ENCODE measurements at places on chromosomes 1 and 21.

DNA sequence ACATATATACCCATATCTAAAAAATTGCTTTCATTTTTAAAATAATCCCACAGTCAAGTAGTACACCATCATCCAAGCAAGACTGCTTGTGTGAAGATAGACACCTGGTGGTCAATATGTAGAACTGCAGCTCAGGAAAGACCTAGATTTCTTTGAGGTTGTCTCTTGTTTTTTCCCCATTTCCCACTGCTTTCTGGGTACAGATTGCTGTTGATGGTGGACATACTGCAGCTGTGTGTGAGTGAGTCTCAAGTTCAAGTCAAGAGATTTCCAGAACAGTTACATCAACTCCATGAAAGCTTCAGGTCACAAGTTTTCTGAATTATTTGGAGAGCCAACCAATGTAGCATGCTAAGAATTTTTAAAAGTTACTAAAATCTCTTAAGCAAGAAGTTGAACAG, 306.4 kb downstream of the DUSP10 start:
- peak; percentile 56 for DNase-seq

DNA sequence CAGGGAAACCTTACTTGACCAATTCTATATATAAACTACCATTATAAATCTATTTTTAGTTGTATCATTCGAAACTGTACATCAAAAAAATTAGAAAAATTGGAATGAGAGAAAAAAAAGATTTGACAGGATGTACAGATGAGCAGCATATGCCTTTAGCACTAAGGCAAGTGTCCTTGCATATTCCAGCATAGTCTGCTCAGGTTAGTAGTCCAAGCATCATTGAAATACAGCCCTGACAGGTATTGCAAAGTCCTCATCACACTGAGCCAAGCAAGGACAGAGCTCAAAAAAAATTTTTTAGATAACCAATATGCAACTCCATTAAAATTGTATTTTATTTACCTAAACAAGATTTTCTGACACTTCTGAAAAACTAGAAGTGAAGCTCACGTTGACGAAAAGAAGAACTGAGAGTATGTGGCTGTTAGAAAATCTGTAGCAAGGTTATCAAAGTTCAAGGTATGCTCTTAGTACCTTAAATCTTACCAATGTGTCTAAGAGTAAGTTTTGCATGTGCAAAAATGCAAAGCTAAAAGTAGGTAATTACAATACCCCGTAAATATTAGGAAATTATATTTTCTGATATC, 465.6 kb upstream of the ADGRL4 start:
- DNase-seq = no peak

GRCh38 chr1:233105225-233105624, 154.8 kb downstream of the NTPCR start:
- DNase-seq = no peak

GRCh38 chr21:31176080-31176551, 137.8 kb upstream of the KRTAP19-8 start:
- no peak for DNase-seq

DNA sequence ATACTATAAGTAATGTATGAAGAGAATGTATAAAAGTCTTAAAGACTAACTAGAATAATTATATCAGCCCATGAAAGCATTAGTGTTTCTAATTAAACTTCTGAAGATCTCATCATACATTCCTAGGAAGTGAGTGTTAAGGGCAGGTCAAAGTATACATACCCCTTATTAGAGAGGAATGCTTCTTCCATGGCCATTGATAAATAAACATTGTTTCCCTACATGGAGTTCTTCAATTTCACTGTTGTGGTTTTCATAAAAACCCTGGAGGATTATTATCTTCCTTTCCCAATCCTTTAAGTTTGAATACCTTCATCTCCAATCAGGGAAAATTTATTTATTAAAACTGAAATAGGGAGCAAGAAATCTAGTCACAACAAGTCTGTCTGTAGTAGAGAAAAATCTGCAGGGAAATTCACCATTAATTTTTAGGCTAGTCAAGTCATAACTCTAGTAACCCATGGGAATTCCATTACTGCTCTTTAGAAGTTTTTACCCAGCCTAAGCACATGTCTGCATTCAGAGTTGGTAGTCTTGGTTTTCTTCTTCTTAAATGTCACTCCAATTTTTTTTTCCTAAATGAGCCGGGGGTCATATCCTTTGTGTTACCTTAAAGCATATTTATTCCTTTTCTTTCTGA, 147.0 kb downstream of the TNFSF18 start:
- DNase-seq = no peak

- no peak for DNase-seq
These were observed 543 bp downstream of the KRTAP12-4 start for GRCh38 chr21:44653656-44654575.

DNA sequence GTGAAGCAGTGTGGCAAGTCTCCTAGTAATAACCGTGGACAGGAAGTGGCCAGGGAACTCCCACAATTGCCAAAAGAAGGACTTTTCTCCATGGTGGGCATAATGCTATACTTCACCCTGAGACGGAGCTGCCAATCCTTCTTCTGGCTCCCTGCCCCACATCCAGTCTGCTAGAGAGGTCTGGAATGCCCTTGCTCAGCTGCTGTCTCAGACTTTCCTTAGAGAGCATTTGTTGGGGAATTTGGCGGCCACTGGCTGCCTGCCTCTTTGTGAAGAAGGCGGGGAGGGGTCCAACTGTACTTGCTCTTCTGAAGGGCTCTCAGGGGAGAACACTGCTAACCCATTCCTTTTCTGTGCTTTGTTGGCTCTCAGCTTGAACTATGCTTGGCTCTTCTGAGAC, 123.7 kb upstream of the EDN2 start:
- no peak for DNase-seq

DNA sequence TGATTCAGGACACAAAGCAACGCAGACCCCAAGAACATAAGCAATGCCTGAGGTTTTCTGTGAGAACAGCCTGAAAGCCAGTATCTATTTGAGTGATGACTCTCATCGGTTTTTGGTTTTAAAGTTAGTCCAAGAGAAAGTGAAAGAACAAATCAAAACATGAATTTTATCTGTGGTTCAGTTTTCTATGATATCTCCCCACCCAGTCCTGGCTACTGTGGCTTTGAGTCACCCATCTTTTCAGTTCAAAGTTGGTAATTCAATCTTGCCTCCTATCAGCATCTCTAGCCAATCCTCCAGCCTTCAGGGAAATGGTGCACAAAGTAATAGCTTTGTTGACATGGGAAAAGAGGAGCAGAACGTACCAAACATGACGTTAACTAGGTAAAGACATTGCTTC, 40.5 kb upstream of the KRTAP19-8 start:
- no peak for DNase-seq

DNA sequence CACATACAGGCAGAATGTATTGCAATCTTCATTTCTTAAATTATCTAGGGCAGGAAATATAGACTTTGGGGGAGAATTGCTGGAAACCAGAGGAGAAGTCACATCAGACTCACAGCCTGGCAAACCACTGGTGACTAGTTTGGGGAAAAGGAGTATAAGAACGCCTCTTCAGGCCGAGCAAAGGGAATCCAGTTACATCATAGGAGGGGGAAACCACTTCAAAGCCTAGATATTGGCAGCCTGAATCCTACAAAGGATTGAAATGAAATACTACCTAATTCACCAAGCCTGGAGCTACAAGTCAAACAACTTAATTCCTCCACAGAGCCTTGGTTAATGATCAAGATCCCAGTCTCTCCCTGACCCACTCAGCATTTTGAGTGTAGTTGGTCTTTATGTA, 121.7 kb downstream of the SLC30A10 start:
- no peak for DNase-seq

DNA sequence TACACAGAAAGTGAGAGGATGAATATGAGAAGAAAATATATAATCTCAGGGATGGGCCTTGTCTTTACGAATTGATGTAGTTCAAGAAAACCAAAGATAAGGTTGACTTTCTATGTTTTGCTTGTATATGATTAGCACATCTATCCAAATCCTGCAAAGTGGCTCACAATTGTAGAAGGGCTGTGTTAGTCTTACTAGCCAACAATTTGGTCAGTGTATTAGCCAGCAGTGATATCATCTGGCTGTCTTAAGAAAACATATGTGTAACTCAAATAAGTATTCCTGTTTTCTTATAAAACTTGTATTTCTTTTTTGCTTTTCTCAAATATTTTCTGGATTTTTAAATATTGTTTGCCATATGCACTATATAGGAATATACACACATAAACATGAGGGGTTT, 5.5 kb downstream of the SDCCAG8 start:
- no peak for DNase-seq

- no peak for DNase-seq
These were observed 615.9 kb downstream of the PTPRU start for GRCh38 chr1:29852248-29852647.

GRCh38 chr1:2135441-2135841, 59.1 kb downstream of the FAAP20 start:
- DNase-seq = no peak

DNA sequence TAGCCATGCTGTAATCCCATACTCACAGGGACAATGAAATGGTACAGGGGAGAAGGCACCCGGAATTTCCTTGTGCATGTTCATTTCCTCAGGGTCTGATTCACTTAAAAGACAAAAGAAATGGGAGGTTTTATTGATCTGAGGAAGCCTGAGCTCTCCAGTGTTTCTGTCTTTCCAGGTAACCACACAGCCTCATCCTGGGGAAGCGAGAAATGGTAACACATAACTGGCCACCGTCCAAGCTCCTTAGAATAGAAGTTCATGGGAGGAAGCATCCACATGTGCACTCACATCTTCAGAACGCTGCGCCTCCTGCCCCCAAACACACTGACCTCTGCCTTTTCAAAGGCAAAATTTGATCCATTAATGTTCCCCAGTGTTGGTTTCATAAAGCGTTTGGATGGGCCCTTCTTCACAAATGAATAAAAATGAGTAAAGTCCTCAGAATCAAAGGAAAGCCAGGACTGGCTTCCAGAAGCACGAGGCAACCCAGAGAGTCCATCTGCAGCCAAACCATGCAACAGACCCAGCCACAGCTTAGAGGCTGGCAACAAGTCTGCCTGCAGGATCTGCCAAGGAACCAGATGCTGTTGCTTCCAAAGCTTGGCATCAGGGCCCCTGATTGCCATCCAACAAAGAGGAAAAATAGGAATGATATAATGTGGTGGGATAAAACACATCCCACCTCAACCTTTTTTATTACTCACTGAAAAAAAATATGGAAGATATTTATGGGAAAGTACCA, 120.3 kb downstream of the ZBTB18 start:
- DNase-seq = no peak

DNA sequence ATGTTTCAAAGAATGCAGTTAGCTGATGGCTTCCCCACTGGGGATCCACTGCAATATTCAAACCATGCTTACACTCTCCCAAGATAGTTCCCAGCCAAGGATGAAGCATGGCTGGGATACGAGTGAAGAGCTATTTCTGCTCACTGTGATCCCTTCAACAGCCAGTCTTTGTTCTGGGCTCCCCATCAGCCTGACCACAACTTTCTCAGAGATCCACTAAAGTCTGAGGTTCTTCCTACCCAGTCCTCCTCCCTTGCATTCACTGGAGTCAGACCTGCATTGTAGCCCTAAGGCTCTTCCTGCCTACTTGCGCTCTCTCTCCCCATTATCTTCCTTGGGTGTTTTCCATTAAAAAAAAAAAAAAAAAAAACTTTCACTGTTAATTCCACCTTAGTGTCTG, 101.4 kb downstream of the TTLL7 start:
- DNase-seq = no peak

- no peak for DNase-seq
These were observed 13.8 kb downstream of the TRIM46 start for GRCh38 chr1:155187456-155187891.

GRCh38 chr1:19368964-19369363, 56.8 kb downstream of the SLC66A1 start:
- no peak for DNase-seq

- DNase-seq = no peak
These were observed 109.9 kb downstream of the SPAG17 start for GRCh38 chr1:118075116-118075515.

DNA sequence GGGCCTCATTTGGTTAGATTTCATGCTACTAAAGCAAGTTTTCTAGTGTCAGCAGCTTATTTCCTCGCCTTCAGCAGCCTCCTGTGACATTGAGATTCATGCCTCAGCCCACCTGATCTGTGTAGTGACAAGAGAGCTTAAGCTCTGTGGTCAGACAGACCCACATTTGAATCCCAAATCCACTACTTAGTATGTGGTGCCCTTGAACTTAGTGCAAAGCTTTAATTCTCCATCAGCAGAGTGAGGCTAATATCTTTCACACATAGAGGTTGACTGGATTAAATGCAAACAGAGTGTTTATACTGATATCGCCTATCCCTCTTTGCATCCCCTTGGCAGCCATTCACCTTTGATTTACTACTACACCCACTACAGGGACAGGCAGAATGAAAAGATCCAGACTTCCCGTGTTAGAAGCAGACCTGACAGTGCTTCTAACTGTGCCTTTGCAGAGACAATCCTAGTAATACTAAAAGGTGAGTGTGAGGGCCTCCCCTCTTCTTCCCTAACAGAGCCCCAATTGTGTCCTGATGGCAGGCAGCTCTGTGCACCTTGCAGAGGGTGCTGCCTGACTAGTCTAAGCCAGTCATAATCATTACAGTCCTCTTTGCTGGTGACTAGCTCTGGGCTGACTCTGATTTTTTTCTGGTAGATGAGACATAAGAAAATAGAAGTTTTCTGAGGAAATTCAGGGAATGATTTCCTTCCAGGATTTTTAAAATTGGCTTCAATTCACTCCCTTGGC, 264.0 kb downstream of the CTH start:
- DNase-seq = no peak

DNA sequence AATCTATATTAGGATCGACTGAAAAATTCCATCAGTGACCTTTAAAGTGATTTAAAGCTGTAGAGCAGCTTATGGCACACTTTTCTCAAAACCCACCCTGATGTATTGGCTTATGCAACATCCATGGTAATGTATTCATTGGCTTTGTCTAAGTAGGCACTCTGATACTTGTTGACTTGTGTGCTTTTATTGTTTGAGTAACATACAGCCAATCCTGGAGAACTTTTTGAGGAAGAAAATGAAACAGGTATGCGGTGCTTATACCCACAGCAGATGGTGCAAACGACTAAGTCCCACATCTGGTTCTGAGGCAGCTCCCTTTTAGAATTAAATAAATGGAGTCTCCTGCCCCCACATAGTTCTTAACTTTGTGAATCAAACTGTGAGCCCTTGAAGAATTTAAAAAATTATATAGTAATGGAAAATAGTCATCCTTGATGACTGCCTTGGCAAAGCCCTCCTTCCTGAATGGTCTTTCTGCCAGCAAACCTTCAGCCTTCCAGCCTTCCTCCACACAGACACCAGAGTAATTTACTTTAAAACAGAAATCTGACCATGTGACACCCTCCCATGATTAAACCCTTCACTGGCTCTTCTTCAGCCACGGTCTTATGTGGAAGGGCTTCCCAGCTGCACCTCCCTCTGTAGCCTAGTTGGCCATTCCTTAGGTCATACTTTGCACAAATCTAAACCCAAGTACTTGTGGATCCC, 116.0 kb downstream of the BCAR3 start:
- DNase-seq = no peak

- no peak for DNase-seq
These were observed 111.9 kb downstream of the GLIS1 start for GRCh38 chr1:53627031-53627430.

- DNase-seq = no peak
These were observed 3.7 kb upstream of the PARP1 start for GRCh38 chr1:226411619-226412018.

GRCh38 chr1:3504151-3504821, 49.8 kb downstream of the ARHGEF16 start:
- peak; percentile 80 for DNase-seq

- DNase-seq = no peak
These were observed 38.1 kb downstream of the HSD3B2 start for GRCh38 chr1:119453021-119453420.
